ENCODE measurements at places on chromosomes 12 and 14.

- DNase-seq, result peak; percentile 35
Observed at GRCh38 chr12:93363841-93364297, 13.9 kb upstream of the NUDT4 start.

- no peak for DNase-seq
Observed at GRCh38 chr12:43015090-43015737, 425.7 kb upstream of the PRICKLE1 start.

- DNase-seq, result no peak
Observed at GRCh38 chr12:848882-849527, 96.6 kb downstream of the WNK1 start.

DNA sequence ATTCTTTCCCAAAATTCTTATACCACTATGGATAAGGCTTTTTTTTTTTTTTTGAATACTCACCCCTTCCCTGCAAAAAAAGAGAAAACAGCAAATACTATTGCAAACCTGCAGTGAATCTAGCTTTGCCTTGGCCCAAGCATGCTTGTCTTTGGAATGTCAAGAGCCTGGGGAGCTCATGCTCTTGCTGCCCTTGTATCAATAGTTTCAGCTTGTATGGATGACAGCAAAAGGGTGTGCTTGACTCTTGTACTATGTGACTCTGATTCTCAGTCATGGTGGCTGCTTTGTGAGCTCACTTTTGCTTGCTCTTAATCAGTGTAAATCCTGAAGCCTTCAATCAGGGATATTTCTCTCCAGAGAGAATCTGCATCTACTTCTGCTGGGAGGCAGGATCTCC lies 149.2 kb downstream of the EMP1 start:
- DNase-seq, result no peak

DNA sequence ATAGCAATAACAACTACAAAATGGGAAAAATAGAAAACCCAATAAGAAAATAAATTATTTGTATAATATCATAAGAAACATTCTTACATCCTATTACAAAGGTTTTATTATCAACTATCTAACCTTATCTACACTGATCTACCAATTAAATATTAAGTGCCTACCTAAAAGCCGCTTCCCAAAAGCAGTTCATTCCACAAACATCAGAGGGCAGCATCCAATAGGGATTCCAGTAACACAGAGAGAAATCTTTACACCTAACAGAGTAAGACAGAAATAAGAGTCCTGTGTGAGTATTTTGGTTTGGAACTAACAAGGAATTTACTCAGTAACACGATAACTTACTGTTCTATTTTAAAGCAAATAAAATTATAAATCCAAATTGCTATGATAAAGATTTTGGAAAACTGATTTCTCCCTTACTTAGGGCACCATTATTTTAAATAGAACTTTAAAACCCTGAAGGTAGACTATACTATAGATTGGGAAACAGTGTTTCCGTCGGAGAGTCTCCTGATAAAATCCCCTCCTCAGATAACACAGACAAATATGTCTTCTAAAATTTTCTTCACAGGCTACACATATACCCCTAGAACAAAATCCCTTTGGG lies 15.0 kb downstream of the GXYLT1 start:
- no peak for DNase-seq

- peak; percentile 41 for DNase-seq
Observed at GRCh38 chr14:95597784-95598211, 62.9 kb downstream of the GLRX5 start.

DNA sequence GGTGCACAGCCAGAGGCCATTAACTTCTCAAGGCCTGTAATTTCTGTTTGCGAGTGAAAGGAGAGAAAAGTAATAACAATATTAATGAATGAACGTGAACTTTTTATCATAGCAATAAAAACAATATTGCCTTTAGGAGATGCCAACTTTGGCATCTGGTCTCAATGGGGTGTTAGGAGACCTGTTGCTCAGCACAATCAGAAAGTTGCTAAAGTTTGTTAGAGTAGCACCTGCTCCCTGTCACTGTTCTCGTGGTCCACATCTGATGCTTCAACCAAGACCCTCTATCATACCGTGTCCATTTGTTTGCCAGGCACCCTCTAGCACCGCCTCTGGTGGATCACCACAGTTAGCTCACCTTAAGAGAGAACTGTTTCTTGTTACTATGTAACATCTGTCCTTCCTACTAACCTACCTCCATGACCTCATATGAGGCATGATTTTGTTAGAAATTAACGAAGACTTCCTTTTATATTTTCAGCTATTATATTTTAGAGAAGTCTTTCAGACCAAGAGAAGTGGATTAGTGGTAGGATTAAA lies 12.5 kb upstream of the CLEC4E start:
- no peak for DNase-seq
